Thoracic aorta (tissue), 2 donors: ENCODE measurements at places on chromosomes 16 and 17. TPM values are rescaled to one million over a fixed set of nuclear protein-coding genes. Genes with fewer than 3 reads are reported as not detected.

The KRT24 gene
- total RNA-seq = not detected

The GABARAPL2 gene
- 101 TPM for total RNA-seq

DNA sequence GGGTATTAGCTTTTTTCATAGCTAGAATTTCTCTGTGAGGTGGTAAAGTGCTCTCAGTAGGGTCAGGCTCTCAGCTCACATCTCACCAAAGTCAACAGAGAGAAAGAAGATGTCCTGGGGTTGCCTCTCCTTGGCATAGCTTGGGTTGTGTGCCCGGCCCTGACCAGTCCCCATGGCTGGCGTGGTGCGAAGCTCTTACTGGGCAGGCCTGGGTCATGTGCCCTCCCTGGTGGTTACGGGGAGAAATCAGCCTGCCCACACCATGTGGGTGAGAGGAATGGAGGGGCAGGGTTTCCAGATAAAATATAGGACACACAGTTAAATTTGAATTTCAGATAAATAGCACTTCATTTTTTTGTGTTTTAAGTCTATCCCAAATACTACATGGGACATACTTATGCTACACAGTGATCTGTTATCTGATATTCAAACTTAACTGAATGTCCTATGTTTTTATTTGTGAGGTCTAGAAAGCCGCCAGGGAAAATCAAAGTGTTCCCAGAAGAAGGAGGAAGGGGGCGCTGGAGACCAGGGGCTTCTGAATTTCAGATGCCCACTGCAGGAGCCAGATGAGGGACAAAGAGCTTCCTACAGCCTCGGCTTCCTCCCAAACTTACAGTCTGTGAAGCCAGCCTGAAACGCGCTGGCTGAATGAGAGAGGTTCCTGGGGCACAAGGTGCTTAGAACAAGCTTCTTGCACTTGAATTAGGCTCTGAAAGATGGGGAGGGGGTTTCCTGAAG lies 45.4 kb downstream of the NKD1 start:
- no peak for DNase-seq
- H3K36me3 ChIP-seq = no peaks in the 10 kb centered on the region
- H3K4me3 ChIP-seq = no peak overlapping the region
- peaks cover 18% of the 10 kb centered on the region for H3K4me1 ChIP-seq
- H3K27ac ChIP-seq = no peak overlapping the region

GRCh38 chr17:39527220-39527813 lies 66.0 kb downstream of the CDK12 start:
- H3K4me1 ChIP-seq = no peaks in the 10 kb centered on the region
- H3K27ac ChIP-seq = no peak overlapping the region
- H3K27me3 ChIP-seq = no peaks in the 10 kb centered on the region

- no peaks in the 10 kb centered on the region for H3K4me1 ChIP-seq
- H3K36me3 ChIP-seq = no peaks in the 10 kb centered on the region
- no peak for DNase-seq
- H3K4me3 ChIP-seq = no peak overlapping the region
These were observed 103.5 kb upstream of the XYLT1 start for GRCh38 chr16:17574256-17574655.

DNA sequence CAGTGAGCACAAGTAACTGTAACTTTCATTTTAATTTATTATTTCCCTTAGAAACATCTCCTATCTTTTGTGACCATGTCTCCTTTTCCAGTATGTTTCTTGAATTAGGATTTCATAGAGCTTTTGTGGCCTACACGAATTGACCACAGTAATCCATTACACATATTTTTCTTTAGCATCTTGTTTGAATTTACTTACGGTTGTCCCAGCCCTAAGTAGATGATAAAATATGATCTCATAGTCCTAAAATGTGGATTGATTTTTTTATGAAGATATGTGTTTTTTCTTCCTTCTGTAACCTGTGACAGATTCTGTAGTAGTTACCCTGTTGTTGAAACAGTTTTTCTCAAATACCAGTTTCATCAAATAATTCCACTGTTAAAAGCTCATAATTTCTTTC lies 61.5 kb downstream of the NF1 start:
- H3K4me1 ChIP-seq = peaks cover 4% of the 10 kb centered on the region
- H3K36me3 ChIP-seq = no peaks in the 10 kb centered on the region
- H3K27me3 ChIP-seq = no peaks in the 10 kb centered on the region
- no peak overlapping the region for H3K27ac ChIP-seq

- peak overlapping the region; percentile 89 for H3K4me3 ChIP-seq
- H3K27ac ChIP-seq = no peak overlapping the region
- H3K4me1 ChIP-seq = peaks cover 49% of the 10 kb centered on the region
- H3K36me3 ChIP-seq = no peaks in the 10 kb centered on the region
- DNase-seq = no peak
- H3K27me3 ChIP-seq = peaks cover 26% of the 10 kb centered on the region
These were observed 5.8 kb upstream of the CBX4 start for GRCh38 chr17:79844869-79845600.

GRCh38 chr17:7119314-7119713 lies 4.7 kb upstream of the ASGR2 start:
- no peaks in the 10 kb centered on the region for H3K27me3 ChIP-seq
- H3K4me3 ChIP-seq = no peak overlapping the region
- no peak for DNase-seq
- H3K4me1 ChIP-seq = no peaks in the 10 kb centered on the region
- no peaks in the 10 kb centered on the region for H3K36me3 ChIP-seq

DNA sequence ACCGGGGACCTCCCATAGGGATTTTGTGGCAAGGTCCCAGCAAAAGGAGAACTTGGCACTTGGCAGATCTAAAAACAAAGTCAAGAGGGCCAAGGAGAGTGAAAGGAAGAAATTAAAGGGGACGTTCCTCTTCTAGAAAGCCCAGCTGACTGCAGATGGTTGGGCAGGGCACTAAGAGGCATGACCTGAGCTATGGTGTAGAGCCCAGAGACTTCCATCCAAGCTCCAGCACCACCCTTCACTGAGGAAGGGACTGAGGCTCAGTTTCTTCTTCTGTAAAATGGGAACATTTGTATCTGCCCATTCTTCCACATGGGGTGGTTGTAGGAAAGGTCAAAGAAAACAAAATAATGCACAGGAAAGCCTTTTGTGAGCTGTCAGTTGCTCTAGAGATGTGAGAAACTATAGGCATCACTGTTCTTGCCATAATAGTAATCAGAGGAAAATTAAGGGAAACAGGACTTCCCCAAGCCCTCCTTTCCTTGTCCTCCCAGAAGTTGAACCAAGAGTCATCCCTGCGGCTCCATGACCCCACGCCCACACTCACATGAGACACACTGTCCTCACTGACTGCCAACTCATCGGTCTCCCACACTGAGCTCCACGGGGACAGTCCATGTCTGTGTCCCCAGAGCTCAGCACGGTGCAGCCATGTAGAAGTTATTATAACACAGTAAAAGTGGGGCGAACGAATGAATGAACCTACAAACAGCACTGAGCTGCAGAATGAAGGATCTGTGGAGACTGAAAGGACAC lies 10.4 kb downstream of the CD300LF start:
- no peak for DNase-seq
- H3K27me3 ChIP-seq = no peaks in the 10 kb centered on the region
- no peak overlapping the region for H3K27ac ChIP-seq
- H3K4me3 ChIP-seq = no peak overlapping the region
- no peaks in the 10 kb centered on the region for H3K4me1 ChIP-seq
